ENCODE measurements at places on chromosomes 6 and 20. TPM values are rescaled to one million over a fixed set of nuclear protein-coding genes. Genes with fewer than 3 reads are reported as not detected.

DNA sequence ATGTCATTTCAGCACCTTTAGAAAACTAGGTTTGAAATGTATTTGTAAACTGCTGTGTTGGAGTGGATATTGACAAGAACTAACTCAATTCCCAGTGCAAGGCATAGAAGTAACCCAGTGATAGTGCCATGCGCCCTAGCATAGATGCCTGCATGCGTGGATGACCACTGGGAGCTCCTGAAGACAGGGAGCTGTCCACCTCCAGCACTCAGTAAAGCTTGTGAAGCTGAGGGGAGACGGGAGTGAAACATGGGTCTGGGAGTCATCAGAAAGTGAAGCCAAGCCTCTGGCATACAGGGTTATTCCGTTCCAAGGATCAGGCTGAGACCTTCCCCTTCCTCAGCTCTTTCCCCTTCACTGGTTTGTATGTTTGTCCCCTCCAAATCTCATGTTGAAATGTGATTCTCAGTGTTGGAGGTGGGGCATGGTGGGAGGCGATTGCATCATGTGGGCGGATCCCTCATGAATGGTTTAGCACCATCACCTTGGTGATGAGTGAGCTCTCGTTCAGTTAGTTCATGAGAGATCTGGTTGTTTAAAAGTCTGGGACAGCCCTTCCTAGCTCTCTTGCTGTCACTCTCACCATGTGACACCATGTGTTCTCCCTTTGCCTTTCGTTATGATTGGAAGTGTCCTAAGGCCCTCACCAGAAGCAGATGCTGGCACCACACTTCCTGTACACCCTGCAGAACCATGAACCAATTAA, 146.5 kb upstream of the FERMT1 start:
- no peak for DNase-seq

- no peak for DNase-seq
These were observed 348.1 kb upstream of the CITED2 start for GRCh38 chr6:139722530-139722929.

BTN1A1 gene
- total RNA-seq, result not detected

GRCh38 chr6:33746036-33746600, 587 bp downstream of the IP6K3 start:
- DNase-seq, result no peak

- DNase-seq, result no peak
These were observed 87.9 kb downstream of the CEP57L1 start for GRCh38 chr6:109183109-109183650.

- peak; percentile 49 for DNase-seq
These were observed 18.8 kb downstream of the ZFAND3 start for GRCh38 chr6:37838219-37838921.

ABRACL gene
- total RNA-seq, result 15.8 TPM

RAD21L1 gene
- total RNA-seq, result not detected

GRCh38 chr6:27839626-27840475, 72.3 kb downstream of the OR2B2 start:
- peak; percentile 90 for DNase-seq

ADGB gene
- total RNA-seq, result not detected

All from fibroblast of the aortic adventitia (primary cell).